ENCODE measurements at places on chromosomes 12 and 14.

GRCh38 chr12:81992461-81992860 is 233.3 kb upstream of the PPFIA2 start:
- no peak for DNase-seq

- peak; percentile 60 for DNase-seq
Observed at GRCh38 chr12:82279536-82280058, 78.6 kb downstream of the CCDC59 start.

GRCh38 chr12:64457032-64457431 is 5.1 kb downstream of the TBK1 start:
- no peak for DNase-seq

DNA sequence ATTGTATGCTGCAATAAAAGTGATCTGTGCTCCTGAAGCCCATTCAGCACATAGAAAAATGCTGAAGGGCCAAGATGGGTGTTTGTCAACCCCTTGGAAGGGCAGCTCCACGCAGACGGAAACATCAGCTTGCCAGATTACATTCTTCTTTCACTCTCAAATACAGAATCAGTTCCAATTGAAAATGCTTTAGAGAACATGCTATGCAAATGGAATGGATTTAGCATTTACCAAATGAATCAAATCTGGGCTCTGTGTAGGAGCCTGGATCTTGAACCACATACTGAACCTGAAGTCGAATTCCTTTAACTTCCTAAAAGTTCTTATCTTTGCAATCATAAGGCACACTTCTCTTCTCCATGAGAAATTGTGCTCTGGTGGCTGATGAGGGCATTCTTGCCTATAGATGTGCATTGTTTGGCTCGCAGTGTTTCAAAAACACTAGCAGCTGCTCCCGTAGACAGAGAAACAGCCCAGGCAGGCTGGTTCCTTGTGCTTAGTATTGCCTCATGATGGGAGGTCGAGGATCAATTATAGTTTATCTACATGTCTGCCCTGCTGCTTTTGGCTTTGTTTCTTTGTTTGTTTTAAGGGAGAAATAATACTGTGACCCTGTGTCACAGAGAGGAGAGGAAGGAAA is 489.8 kb upstream of the FLRT2 start:
- DNase-seq, result no peak

GRCh38 chr12:76274420-76275083 is 73.7 kb downstream of the BBS10 start:
- no peak for DNase-seq

- no peak for DNase-seq
Observed at GRCh38 chr12:76189851-76190250, 105.4 kb upstream of the NAP1L1 start.

DNA sequence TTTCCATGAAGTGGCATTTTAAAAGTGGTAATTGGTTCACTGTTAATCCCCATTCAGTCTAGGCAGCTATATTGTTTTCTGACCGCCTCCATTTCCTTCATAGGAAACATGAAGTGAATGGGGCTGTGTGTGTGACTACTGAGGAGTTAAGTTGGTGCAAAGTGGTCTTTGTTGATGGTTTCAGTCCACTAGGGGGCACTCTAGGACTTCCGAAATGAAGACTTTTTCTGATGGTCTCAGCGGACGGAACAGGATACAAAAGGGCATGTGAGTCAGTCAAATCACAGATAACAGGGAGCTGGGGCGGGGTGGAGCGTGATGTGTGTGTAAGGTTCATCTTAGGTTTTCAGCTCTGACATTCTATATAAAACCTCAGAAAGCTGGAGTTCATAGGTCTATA is 240.1 kb upstream of the OR4E1 start:
- DNase-seq, result no peak

- no peak for DNase-seq
Observed at GRCh38 chr12:113231235-113232088, 10.2 kb downstream of the TPCN1 start.

DNA sequence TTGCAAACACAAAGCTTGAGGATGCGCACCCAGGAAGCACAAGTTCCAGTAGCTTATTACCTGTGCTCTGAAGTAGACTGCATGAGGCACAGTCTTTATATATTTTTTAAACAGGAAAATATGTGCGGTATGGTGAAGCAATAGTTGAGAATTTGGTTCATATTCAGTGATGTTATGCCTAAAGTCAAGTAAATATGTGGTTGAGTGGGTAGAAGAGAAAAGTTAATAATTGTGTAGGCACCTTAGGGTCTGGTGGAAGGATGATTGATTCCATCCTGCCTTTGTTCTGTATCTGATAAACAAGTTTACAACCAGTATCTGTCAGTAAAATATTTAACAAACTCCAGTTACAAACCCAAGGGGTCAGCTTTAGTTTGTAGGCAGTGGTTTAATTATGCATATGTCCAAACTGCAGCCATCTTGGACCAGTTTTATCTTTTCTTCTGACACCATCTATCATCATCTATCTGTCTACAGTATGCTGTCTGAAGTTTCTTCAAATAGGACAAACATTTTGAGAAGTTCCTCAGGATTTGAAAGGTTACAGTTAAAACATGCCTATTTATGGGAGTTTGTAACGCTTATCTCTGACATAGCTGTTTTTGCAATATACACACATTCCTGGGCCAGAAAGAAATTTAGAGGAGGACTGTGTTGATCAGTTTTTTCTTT is 10.8 kb downstream of the SINHCAF start:
- DNase-seq, result no peak

DNA sequence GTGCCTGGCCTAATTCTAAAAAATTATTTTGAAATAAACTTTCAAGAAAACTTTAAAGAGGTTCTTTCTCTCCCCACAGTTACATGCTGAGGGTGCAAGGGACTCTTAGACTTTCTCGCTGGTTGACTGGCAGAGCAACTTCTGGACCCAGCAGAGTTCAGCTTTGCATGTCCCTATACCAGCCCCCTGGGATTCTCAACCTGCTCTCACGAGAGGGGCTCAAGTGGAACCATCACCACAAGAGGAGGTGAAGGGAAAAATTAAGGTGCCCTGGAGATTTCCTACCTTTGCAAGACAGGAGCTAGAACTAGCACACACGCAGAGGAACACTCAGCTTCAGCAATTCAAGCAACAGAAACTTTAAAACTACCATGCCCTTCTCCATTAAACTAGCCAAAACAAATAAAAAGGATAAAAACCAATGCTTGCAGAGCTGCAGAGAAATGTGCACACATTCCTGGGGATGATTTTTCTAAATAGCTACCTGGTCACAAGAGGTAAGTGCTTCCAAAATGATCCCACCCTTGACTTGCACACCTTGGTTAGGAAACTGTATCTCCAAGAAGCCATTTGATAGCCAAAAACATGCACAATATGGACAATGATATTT is 2.5 kb downstream of the HVCN1 start:
- DNase-seq, result no peak

DNA sequence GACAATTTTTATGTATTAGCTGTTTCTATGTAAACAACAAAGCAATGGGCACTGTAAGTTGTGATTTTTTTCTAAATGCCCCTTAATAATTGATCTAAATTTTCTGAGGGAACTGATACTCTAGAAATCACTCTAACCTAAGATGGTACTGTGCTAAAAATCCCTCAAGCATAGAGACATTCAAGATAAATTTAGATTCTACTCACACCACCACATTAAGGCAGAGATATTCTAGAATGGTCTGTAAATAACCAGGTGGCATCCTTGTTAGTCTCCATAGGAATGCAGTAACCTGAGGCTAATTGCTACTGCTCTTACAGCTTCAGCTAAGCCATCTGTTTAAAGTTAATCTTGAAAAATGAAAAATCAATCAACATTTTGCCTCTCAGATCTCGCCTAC is 87.3 kb downstream of the SLC41A2 start:
- DNase-seq, result no peak

- no peak for DNase-seq
Observed at GRCh38 chr14:68551045-68551683, 241.7 kb downstream of the ZFP36L1 start.

GRCh38 chr12:72277415-72277814 is 5.2 kb downstream of the TRHDE start:
- no peak for DNase-seq

- no peak for DNase-seq
Observed at GRCh38 chr12:94109160-94109559, 39.2 kb upstream of the PLXNC1 start.

DNA sequence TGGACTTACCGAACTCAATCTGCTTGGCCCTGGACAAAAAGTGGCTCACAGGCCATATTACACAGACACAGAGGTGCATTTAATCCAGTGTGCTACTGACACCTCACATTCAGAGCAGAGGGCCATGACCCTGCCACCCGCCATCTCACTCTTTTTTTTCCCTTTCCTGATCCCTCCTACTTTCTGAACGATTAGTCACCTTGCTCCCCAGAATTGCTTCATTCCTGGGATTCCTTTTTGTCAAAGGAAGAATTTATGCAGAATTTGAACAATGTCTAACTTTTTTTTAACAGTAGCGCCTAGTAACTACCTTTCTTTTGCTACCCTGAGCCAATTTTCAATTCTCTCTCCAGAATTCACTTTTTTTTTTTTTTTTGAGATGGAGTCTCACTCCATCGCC is 4.6 kb downstream of the PKP2 start:
- DNase-seq, result no peak

GRCh38 chr12:76489737-76490136 is 69.8 kb downstream of the OSBPL8 start:
- DNase-seq, result no peak

DNA sequence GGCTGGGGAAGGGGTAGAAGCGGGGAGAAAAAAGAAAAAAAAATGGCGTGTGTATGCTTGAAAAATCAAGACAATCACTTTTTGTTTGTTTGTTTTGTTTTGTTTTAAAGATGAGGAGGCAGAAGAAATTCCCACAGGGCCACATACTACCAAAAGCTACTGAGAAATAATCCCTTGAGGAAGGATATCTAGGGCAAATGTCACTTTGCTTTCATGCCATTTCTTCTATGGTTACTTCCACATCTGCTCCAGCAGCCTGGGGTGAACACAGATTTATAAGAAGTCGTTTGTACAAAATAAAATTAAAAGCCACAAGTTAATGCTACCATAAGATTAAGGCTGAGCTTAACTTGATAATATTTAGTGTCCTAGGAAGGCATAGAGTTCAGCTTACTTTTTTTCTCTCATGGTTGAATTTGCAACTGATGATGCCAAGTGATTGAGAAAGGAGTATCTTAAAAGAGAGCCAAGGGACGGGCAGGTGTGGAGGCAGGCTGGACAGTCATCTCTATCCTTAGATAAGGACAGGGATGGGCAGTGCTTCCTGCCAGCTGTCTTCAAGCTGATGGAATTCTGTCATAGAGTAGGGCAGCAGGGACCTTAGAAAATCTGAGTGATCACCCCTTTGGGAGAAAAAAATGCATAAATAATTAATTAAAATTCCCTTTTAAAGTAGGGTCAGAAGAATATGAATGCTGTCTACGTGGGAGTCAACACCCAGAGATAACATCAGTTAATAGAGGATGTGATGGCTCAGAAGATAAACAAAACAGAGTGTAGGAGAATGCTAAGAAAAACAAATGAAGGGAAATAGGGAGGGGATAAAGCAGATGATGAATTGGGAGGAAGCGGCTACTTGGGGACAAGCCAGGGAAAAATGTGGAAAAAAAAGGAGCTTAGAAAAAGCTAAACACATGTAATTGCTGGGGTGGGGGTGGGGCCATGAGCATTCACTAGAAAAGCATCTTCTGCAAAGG is 57.1 kb downstream of the DYRK2 start:
- no peak for DNase-seq

- no peak for DNase-seq
Observed at GRCh38 chr12:52802442-52802841, 6.5 kb upstream of the KRT3 start.

DNA sequence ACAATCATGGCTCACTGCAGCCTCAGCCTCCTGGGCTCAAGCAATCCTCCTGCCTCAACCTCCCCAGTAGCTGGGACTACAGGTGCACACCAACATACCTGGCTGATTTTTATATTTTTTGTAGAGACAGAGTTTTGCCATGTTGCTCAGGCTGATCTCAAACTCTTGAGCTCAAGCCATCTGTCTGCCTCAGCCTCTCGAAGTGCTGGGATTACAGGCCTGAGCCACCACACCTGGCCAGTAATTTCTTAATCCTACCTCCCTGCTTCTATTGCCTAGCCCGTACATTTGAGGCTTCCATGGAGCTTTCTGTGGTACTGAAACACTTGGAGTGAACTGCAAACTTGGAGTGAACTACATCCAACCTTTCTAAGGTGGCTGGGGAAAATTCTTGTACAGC is 20.7 kb downstream of the SLC35E3 start:
- no peak for DNase-seq

DNA sequence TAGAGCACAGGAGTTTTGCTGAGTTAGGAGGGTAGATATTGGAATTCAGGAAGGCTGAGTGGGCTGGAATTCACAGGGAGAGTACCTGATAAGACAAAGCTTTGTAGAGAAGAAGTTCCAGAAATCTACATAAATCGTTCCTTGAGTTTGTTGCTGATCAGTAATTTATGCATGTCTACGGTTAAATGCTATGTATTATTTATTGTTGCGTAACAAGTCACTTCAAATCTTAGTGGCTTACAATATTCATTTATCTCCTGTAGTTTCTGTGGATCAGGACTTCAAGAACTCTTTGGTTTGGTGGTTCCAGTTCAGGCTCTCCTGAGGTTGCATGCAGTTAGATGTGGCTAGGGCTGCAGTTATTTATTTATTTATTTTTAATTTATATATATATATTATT is 7.8 kb downstream of the PUS7L start:
- no peak for DNase-seq

- no peak for DNase-seq
Observed at GRCh38 chr12:115013236-115013981, 329.4 kb upstream of the TBX3 start.

GRCh38 chr12:103924761-103925641 is 5.2 kb upstream of the HSP90B1 start:
- DNase-seq, result no peak

DNA sequence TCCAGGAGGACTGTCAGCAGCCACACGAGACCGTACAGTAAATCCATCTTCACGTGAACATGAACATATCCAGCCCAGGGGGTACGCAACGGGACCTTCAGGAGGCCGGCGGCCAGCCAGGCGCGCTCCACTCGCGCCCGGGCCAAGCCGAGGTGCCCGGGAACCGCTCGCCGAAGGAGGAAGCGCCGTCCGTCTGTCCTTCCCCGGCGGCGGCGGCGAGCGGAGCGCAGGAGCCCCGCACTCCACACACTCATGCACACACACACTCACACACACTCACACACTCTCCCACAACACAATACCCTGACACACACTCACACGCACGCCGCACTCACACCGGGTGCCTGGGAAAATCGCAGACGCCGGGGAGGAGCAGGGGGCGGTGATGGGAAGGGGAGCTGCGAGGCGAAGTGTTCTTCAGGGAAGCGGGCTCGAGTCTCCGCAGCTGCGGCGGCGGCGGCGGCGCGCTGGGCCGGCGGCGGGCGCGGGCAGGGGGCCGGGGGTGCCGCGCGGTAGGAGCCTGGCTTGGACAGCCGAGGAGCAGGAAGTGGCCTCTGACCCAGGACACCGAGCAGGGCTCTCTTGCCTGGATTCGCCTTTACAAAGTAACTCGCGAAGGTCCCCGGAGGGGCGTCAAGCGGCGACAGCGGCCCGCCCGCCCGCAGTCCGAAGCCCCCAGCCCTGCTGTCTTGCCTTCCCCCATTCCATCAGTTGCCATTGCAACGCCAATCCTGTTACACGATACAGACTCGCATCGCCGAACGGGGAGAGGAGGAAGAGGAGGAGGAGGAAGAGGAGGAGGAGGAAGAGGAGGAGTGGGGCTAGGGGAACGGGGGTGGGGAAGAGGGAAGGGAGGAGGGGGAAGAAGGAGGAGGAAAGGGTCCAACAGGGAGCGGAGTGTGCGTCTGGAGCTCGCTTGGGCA is 601 bp downstream of the MDGA2 start:
- DNase-seq, result no peak

- DNase-seq, result no peak
Observed at GRCh38 chr12:112198120-112198733, 72.9 kb downstream of the TRAFD1 start.

GRCh38 chr12:52605542-52605941 is 4.3 kb upstream of the KRT72 start:
- no peak for DNase-seq

Measured in NCI-H1436 treated with DMSO at 0.1 percent for 48 hours (cell line).